Left cardiac atrium (tissue), 4 donors: ENCODE measurements at places on chromosomes 4 and X. TPM values are rescaled to one million over a fixed set of nuclear protein-coding genes. Genes with fewer than 3 reads are reported as not detected.

- DNase-seq: peak; percentile 97
These were observed 28.1 kb downstream of the NOP14 start for GRCh38 chr4:2934813-2935761.

DNA sequence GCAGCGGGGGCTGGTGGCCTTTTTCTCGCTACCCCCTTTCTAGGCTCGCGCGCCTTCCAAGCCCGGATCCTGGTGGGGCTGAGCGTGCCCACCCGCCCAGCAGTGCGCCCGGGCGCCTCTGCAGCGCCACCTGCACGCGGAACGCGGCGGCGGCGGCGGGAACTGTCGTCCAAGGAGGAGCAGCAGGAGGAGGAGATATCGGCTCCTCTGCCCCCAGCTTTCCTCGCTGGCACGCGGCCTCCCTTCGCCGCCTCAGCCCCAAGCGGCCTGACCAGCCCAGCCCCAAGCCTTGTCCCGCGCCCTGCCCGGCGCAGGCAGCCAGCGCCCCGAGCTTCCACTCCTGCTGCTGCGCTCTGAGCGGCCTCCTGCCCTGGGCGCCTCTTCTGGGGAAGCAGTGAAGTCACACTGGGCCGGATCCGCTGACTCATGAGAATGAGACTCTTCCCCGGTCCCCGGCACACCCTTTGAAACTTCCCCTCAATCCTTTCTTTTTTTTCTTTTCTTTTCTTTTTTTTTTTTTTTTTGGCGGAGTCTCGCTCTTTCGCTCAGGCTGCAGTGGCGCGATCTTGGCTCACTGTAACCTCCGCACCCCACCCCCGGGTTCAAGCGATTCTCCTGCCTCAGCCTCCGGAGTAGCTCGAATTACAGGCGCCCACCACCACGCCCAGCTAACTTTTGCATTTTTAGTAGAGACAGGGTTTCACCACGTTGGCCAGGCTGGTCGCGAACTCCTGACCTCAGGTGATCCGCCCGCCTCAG is 10.6 kb upstream of the ELF4 start:
- DNase-seq: peak; percentile 80

DNA sequence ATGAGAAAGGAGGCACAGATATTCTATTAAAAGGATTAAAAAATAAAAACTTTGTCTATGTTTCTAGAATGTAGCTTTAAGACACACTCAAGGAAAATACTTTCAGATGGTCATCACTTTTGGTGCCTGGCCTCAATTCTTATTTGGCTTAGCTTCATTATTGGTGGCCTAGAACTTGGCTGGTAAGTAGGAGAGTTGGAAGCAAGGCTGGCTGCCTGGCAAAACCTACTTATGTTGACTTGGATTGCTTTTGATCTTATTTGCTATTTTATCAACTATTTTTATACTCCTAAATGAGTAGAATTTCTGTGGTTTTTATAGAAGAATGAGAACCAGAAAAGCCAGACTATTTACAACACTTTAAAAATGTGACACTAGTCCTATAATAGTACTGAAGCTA is 35.3 kb upstream of the JADE3 start:
- no peak for DNase-seq

DNA sequence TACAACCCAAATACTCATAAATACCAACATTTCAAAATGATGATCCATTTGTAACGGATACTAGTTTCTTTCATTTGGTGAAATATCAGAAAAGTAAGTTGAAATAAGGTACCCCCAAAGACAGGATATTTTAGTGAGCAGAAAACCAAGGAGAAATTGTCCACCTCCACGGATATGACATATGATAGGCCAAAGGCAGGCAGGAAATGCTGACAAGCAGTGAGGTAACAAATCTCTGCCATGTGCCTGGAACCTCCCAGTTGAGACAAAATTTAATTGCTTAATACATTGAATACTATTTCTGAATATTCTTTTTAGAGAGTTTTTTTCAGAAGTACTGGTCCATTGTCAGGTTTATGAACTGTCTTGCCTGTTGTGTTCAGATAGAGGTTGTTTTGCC is 118.8 kb downstream of the GATB start:
- no peak for DNase-seq

F11 gene
- total RNA-seq: not detected

- no peak for DNase-seq
These were observed 60.0 kb upstream of the DCLK2 start for GRCh38 chr4:150018257-150018656.

DNA sequence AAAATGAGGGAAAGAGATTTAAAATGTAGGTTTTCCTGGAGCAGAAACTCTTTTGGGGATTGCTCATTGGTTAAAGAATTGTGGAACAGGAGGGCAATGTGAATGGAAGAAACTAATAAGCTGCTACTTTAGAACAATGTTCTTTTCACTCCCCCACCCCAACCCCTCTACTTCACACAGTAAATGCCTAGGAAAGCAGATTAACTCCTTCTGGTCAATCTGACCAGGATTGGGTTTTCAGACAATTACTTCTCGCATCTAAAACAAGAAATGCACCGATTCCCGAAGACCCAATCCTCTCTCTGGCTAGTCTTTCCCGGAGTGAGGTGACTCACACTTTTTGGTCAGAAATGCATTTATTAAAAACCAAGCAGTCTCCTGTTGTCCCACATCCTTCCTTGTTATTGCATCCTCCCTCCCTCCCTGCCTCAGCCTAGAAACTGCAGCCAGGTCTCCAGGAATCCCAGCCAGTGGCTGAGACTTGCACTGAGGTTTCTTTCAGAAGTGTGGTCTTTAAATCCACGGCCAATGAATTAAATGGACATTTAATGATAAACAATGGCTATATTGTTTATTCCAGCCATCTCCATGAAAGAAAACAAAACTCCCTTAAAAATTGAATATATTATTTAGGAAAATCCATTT is 21.4 kb downstream of the MFAP3L start:
- no peak for DNase-seq

GRCh38 chr4:88208156-88208555 is 49.7 kb upstream of the ABCG2 start:
- DNase-seq: no peak

DNA sequence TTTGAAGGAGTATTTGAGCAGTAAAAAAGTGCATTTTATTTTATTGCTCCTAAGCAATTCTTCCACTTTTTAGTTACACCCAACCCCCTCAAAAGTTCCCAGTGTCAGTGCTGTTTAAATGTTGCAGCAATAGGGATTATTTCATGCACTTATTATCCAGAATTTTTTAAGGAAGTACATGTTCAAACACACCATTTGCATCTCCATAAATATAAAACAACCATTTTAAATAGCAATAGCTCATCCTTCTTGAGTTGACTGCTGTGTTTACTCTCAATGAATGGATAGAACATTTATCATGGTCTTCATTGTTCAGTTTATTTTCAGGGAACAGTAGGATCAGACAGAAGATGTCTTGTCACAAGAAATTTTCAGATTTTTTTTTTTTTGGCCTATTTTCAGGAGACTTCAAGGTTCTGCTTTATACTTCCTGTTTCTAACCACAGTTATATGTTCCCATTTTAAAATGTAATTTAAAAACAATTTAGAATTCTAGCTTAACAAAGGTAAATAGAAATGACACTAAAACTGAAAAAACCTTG is 171.9 kb downstream of the TMA16 start:
- DNase-seq: no peak

DNA sequence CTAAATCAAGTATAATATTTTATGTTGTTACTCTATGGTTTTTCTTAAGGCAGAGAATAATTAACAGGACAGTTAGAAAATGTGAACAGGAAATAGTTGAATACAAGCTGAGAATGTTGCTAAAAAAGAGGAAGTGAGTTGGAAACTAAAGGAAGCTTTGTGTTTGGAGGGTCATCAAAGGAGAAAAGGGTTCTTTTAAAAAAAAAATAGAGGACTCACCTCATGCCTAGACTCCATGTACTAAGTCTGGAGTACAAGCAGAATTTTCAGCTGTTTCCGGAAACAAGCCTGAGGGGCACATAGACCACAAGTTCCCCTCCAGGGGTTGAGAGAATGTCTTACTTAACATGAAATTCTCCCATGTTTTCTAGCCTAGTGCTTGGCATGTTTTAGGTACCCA is 20.1 kb upstream of the MAP7D3 start:
- no peak for DNase-seq
